ENCODE measurements at places on chromosomes 13 and 19.

GRCh38 chr13:94947392-94947791 lies 235.0 kb upstream of the SOX21 start:
- no peaks in the 10 kb centered on the region for H3K36me3 ChIP-seq
- no peak overlapping the region for H3K4me3 ChIP-seq
- DNase-seq = no peak
- no peaks in the 10 kb centered on the region for H3K4me1 ChIP-seq
- no peak overlapping the region for H3K27ac ChIP-seq

DNA sequence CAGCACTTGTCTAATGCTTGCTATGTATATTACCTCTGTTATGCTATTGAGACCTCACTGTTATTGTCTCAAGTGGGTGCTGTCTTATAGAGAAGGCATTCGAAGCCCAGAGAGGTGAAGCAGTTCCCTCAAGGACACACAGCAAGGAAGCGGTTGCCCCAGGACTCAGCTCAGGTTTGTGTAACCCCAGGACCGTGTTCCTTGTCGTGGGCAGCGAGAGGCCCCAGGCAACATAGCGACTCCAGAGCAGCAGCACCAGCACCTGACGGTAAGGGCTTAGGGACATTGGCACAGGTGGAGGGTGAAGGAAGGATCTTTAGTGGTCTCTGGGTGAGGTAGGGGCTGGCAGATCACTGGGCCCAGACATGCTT lies 2.4 kb downstream of the KLK15 start:
- H3K27ac ChIP-seq = no peak overlapping the region
- H3K27me3 ChIP-seq = no peaks in the 10 kb centered on the region
- H3K4me3 ChIP-seq = no peak overlapping the region
- peaks cover 7% of the 10 kb centered on the region for H3K4me1 ChIP-seq

DNA sequence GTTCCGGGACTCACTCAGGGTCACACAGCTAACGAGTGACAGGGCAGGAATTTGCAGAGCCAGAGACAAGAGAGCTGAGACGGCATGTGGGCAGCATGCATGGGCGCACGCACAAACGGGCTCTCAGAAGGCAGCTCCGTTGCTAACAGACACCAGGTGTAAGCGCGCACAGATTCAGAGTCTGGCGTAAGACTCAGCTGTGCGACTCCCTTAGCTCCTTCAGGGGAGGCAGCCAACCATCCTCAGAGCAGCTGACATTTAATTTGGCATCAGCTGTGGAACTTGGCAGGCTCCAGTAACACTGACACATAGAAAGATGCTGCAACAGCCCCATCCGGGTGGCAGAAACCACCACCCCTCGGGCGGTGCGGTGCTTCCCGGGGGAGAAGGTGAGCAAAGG lies 7.5 kb upstream of the TM6SF2 start:
- H3K36me3 ChIP-seq = peaks cover 15% of the 10 kb centered on the region
- no peak for DNase-seq
- H3K27me3 ChIP-seq = no peaks in the 10 kb centered on the region
- no peaks in the 10 kb centered on the region for H3K4me1 ChIP-seq
- H3K4me3 ChIP-seq = no peak overlapping the region

DNA sequence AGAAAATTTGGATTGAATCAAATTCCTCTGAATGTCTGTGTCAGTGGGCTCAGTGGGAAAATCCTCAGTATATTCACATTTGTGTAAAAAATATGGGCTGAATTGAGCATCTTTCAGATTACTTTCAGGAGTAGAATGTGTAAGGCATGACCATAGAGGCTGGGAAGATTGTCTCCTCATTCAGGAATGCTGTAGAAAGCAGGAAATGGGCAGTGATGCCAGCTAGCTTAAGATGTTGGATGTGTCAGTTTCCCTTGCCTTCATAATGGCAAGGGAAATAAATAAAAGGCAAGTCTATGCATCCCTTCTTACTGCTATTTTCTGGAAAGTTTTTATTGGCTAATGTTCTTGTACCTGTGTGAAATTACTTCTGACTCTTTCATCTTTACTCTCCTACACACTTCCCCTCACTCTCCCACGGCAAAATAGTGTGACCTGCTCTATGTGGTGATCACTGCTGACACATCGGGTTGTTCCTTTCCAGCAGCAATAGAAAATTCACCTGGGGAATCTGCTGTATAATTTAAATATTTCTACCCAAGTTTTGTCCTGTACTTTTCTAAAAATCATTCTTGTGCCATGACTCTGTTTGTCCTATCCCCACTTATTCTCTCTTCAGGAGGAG lies 103.2 kb downstream of the LMO7 start:
- peaks cover 39% of the 10 kb centered on the region for H3K4me1 ChIP-seq
- peak overlapping the region; percentile 55 for H3K27ac ChIP-seq
- H3K4me3 ChIP-seq = no peak overlapping the region
- no peaks in the 10 kb centered on the region for H3K27me3 ChIP-seq

DNA sequence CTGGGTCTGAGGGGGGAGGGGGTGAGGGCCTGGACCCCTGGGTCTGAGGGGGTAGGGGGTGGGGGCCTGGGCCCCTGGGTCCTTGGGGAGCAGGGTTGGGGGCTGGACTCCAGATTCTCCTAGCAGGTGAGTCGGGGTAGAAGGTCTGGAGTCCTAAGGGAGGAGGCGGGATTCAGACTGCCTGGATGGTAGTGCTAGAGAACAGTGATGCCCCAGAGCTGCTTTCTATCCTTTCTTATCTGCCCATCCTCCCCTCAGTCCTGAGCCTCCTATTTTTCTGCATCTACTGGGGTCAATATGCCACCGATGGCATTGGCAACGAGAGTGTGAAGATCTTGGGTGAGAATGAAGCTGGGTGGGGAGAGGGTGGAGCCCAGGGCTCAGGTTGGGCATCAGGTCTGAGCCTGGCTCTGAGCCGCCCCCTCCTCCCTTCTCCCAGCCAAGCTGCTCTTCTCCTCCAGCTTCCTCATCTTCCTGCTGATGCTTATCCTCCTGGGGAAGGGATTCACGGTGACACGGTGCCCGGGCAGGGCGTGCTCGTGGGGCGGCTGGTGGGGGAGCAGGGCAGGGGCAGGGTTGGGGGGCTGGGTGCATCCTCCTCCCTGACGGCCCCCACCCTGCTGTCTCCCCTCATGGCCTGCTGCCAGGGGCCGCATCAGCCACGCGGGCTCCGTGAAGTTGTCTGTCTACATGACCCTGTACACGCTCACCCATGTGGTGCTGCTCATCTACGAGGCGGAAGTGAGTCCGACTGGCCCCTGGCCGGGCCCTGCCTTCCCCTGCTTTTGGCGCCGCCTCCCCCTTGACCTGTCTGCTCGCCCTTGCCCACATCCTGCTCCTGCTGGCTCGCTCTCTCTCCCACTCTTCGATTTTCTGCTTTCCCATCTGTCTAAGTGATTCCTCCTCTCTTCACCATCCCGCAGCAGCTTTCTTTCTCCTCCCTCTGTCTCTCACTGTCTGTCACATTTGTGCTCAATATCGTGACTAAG lies 3.4 kb downstream of the TMEM145 start:
- H3K36me3 ChIP-seq = no peaks in the 10 kb centered on the region
- H3K4me1 ChIP-seq = peaks cover 11% of the 10 kb centered on the region
- H3K27me3 ChIP-seq = peaks cover 21% of the 10 kb centered on the region
- no peak overlapping the region for H3K27ac ChIP-seq
- H3K4me3 ChIP-seq = no peak overlapping the region
- DNase-seq = no peak

GRCh38 chr19:53462861-53463260 lies 4.7 kb upstream of the ZNF813 start:
- no peak overlapping the region for H3K4me3 ChIP-seq
- no peaks in the 10 kb centered on the region for H3K27me3 ChIP-seq
- no peak for DNase-seq
- peaks cover 4% of the 10 kb centered on the region for H3K4me1 ChIP-seq
- no peak overlapping the region for H3K27ac ChIP-seq

DNA sequence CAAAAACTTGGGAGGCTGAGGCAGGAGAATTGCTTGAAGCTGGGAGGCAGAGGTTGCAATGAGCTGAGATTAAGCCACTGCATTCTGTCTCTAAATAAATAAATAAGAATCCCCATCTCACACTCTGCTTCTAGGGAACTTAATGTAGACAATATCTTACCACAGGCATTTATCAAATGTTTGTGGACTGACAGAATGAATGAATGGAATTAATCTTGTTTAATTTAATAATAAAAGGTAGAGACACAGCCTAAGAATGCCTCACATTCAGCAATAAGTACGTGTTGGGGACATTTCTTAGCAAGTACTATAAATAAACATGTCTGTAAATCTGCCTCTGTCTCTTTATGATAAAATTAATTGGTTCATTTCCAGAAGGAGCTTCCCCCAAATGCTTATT lies 36.2 kb upstream of the RBM26 start:
- H3K4me1 ChIP-seq = no peaks in the 10 kb centered on the region
- H3K4me3 ChIP-seq = no peak overlapping the region
- peaks cover 6% of the 10 kb centered on the region for H3K27me3 ChIP-seq
- no peaks in the 10 kb centered on the region for H3K36me3 ChIP-seq

- peaks cover 3% of the 10 kb centered on the region for H3K4me1 ChIP-seq
- peaks cover 3% of the 10 kb centered on the region for H3K36me3 ChIP-seq
- no peaks in the 10 kb centered on the region for H3K27me3 ChIP-seq
- DNase-seq = no peak
- no peak overlapping the region for H3K27ac ChIP-seq
These were observed 373.0 kb downstream of the COG6 start for GRCh38 chr13:40028446-40028845.

- peaks cover 52% of the 10 kb centered on the region for H3K36me3 ChIP-seq
- peaks cover 2% of the 10 kb centered on the region for H3K4me1 ChIP-seq
- no peak overlapping the region for H3K4me3 ChIP-seq
- H3K27me3 ChIP-seq = no peaks in the 10 kb centered on the region
- DNase-seq = no peak
- H3K27ac ChIP-seq = no peak overlapping the region
These were observed 17.1 kb downstream of the CLN5 start for GRCh38 chr13:77009011-77009410.

Measured in osteocyte (in vitro differentiated cells).